ENCODE measurements at places on chromosomes 5 and 9. TPM values are rescaled to one million over a fixed set of nuclear protein-coding genes. Genes with fewer than 3 reads are reported as not detected.
A peak's percentile ranks its signal among the peaks of the same experiment; 100 is the strongest.

The LOX gene
- total RNA-seq: 1.4 TPM

The CTNND2 gene
- total RNA-seq: 39.4 TPM

The GBGT1 gene
- total RNA-seq: 12.9 TPM

The KCTD16 gene
- 0.52 TPM for total RNA-seq

The OR1J1 gene
- not detected for total RNA-seq

DNA sequence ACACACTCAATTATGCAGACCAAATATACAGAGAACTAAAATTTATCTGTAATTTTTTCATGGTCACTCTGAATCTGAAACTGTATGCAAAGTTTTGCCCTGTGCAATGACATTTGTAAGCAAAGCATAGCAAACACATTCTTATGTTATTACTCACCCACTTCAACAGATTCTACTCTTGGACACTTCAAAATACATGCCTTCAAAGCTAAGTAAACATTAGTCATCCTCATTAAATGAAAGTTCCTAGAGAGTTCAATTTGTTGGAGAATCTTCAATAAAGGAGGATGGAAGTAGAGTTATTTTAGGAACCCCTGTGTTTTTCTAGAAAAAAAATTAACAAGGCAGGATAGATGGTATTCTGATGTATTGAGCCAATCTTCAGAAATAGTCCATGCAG is 639.7 kb upstream of the C9orf72 start:
- peaks cover 2% of the 10 kb centered on the region for H3K27me3 ChIP-seq
- no peaks in the 10 kb centered on the region for H3K36me3 ChIP-seq
- H3K4me3 ChIP-seq: no peak overlapping the region
- peaks cover 9% of the 10 kb centered on the region for H3K4me1 ChIP-seq
- H3K27ac ChIP-seq: no peak overlapping the region
- no peak for DNase-seq

DNA sequence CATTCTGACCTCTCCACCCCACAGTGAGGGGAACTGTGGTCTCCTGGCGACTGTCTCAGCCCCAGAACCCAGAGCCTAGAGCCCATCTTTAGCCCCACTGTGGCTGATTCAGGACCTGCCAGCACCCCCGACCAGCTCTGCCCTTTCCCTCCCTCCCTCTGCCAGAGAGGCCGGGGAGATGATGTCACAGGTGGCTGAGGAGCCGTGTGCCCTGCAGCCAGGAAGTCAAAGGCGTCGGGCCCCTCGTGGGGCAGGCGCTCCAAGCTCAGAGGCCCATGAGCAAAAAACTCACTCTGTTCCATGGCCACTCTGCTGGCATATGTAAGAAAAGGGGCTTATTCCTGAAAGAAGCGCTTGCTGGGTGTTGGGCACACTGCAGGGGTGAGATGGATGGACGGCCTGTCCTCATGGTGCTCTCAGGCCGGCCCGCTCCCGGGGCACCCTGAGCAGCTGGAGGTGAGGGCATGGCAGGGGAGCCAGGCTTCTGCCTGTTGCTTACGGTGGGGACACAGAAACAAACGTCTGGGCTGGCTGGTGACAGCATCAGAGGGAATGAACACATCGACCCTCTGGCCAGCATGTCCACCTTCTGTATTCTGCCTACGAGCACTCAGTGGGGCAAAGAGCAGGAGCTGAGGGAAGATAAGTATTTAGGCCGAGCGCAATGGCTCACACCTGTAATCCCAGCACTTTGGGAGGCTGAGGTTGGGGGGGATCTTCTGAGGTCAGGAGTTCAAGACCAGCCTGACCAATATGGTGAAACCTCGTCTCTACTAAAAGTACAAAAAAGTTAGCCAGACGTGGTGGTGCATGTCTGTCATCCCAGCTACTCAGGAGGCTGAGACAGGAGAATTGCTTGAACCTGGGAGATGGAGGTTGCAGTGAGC is 41.1 kb downstream of the LAMC3 start:
- no peak for DNase-seq
- no peak overlapping the region for H3K4me3 ChIP-seq
- H3K4me1 ChIP-seq: peaks cover 14% of the 10 kb centered on the region
- no peak overlapping the region for H3K27ac ChIP-seq

DNA sequence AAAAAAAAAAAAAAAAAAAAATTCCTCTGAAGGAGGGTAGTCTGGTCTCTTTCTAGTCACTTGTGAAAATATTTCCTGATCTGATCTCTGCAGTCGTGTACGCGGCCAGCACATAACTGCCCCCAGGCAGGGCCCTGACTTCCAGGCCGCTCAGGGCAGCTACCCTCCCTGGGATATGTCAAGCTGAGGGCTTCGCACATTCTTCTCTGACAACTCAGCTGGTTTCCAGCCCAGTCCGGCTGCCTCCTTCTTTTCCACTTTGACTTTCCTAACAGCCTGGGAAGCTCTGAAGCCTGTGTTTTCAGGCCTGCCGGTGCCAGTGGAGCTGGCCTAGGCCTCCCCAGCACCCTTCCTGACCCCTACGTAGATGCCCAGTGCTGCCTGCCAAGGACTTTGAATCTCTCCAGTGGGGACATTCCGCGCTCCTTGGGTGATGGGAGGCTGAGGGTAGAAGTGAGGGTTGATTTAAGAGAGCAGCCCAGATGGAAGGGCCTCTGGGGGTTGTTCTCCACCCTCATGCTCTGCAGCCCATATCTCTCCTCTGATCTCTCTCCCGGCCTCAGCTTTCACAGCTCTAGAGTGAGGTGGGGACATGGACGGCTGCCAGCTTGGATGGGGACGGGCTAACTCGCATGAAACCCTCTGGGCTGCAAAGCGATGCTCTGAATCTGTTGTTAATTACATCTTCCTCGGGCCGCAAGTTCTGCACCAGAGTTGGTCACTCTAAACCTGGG is 20.7 kb downstream of the COL5A1 start:
- no peaks in the 10 kb centered on the region for H3K27me3 ChIP-seq
- no peak for DNase-seq
- H3K36me3 ChIP-seq: peaks cover 5% of the 10 kb centered on the region
- H3K27ac ChIP-seq: no peak overlapping the region
- no peaks in the 10 kb centered on the region for H3K4me1 ChIP-seq

DNA sequence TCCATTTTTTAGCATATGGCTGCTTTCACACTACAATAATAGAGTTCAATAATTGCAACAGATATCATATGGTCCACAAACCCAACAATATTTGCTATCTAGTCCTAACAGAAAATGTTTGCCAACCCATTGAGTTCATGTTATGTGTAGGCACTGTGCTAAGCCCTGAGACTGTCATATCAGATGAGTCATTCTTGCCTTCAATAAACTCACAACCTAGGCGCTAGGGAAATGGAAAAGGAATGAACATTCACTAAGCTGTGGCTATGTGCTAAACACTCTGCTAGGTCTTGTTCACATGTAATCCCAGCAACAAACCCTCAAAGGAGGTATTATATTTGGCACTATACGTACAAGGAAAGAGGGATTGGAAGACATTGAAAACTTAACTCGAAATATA is 8.4 kb upstream of the TIMD4 start:
- DNase-seq: no peak
- H3K4me1 ChIP-seq: no peaks in the 10 kb centered on the region
- H3K27ac ChIP-seq: no peak overlapping the region
- H3K27me3 ChIP-seq: peaks cover 5% of the 10 kb centered on the region

DNA sequence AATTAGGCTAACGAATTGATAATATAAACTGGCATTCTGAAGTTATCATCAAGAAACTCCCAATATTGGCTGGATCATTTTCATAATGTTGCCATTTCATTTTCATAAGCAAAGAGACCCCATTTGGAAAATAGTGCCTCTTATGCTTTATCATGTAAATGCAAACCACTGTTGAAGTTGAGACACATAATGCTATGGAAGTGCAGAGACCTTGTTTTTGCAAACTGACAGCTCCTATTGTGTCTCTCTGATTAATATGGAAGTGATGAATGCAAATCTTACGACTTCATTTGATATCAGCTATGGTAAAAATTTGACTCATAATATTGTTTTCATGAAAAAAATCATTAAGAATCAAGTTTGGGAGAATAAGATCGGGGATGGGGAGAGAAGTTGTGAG is 25.3 kb upstream of the ZNF608 start:
- H3K27ac ChIP-seq: peak overlapping the region; percentile 89
- H3K36me3 ChIP-seq: no peaks in the 10 kb centered on the region
- H3K27me3 ChIP-seq: no peaks in the 10 kb centered on the region
- H3K4me3 ChIP-seq: peak overlapping the region; percentile 60

DNA sequence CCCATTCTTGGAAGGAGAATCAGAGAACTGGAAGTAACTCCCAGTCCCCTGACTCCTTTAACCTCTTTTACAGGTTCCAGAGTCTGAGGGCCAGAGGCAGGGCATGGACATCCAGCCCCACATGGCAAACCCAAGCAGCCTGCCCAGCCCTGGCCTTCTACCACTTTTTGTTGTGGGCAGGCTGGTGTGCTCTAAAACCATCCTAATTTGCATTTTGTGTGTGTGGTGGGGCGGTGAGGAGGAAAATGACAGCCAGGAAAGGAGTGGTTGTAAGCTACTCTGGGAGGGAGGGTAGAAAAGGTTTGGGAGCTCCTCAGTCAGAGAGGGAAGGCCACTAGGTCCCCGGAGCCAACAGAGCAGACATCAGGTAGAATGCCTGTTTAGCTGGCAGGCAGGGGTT is 90.6 kb downstream of the PSD2 start:
- no peak for DNase-seq
- no peaks in the 10 kb centered on the region for H3K36me3 ChIP-seq
- H3K27me3 ChIP-seq: peaks cover 17% of the 10 kb centered on the region
- H3K4me3 ChIP-seq: no peak overlapping the region

- no peak overlapping the region for H3K4me3 ChIP-seq
- DNase-seq: no peak
- H3K36me3 ChIP-seq: no peaks in the 10 kb centered on the region
- peaks cover under 1% of the 10 kb centered on the region for H3K4me1 ChIP-seq
- peaks cover 4% of the 10 kb centered on the region for H3K27me3 ChIP-seq
- no peak overlapping the region for H3K27ac ChIP-seq
These were observed 27.1 kb upstream of the IL33 start for GRCh38 chr9:6188466-6188865.

DNA sequence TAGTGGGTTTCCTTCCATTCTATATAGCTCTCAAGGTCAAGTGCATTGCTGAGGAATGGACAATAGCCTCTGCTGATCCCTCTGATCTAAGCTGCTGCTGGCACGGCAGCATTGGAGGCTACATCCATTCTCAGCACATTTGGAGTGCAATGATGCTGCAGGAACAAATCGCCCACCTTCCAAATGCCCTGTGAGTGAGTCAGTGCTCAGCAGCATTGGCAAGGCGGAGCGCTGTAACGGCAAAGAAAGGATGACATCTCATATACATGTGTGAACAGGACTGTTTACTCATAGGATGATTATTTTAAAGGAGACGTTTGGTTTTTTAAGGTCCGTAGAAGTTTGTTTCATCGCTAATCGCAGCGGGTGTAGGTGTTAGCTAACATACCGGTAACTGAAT is 408.7 kb downstream of the ARHGEF28 start:
- H3K4me3 ChIP-seq: no peak overlapping the region
- H3K36me3 ChIP-seq: no peaks in the 10 kb centered on the region
- H3K27ac ChIP-seq: no peak overlapping the region
- DNase-seq: no peak
- no peaks in the 10 kb centered on the region for H3K27me3 ChIP-seq

- H3K4me3 ChIP-seq: no peak overlapping the region
- no peaks in the 10 kb centered on the region for H3K4me1 ChIP-seq
These were observed 207.4 kb downstream of the AGTPBP1 start for GRCh38 chr9:85534340-85534739.

GRCh38 chr5:148993283-148993936 is 69.5 kb downstream of the SH3TC2 start:
- H3K27ac ChIP-seq: no peak overlapping the region
- no peak for DNase-seq
- H3K4me3 ChIP-seq: no peak overlapping the region
- H3K27me3 ChIP-seq: peaks cover 3% of the 10 kb centered on the region

GRCh38 chr5:125225424-125225823 is 479.0 kb upstream of the ZNF608 start:
- no peak overlapping the region for H3K4me3 ChIP-seq
- no peaks in the 10 kb centered on the region for H3K27me3 ChIP-seq
- DNase-seq: no peak
- peak overlapping the region; percentile 93 for H3K27ac ChIP-seq
- peaks cover 70% of the 10 kb centered on the region for H3K4me1 ChIP-seq

All from neural crest cell (in vitro differentiated cells).